ENCODE measurements at places on chromosomes 2 and 18.

DNA sequence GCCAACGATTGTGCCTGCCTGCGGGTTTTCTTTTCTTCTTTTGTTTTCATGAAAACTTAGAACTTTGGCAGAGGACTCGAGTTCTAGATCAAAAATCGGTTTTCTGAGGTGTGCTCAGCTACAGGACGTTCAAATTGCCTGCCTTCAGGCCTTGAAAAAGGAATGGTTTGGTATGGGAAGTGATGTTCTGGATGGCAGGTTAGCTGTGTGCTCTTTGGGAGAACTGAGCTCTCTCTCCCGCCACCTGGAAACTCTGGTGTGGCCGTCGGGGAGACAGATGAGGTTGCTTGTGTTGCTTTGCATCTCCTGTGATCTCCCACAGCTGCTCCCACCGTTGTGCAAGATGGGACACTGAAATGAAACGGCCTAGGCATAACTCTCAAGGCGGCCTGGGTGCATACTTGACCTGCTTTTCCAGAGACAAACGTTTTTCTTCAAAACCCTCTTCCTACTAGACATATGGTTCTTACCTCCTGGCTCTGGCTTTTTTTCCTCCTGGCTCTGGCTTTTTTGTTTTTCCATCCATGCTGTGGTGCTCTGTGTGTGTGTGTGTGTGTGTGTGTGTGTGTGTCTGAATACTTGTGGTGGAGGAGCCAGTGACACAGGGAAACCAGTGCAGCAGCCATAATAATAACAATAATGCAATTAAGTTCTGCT is 2.0 kb downstream of the FMNL2 start:
- no peak for DNase-seq

GRCh38 chr2:105631011-105631410 is 113.7 kb upstream of the NCK2 start:
- no peak for DNase-seq

GRCh38 chr2:56184500-56185011 is 766 bp downstream of the CCDC85A start:
- no peak for DNase-seq

GRCh38 chr2:8412586-8412985 is 269.3 kb upstream of the ID2 start:
- DNase-seq = no peak

DNA sequence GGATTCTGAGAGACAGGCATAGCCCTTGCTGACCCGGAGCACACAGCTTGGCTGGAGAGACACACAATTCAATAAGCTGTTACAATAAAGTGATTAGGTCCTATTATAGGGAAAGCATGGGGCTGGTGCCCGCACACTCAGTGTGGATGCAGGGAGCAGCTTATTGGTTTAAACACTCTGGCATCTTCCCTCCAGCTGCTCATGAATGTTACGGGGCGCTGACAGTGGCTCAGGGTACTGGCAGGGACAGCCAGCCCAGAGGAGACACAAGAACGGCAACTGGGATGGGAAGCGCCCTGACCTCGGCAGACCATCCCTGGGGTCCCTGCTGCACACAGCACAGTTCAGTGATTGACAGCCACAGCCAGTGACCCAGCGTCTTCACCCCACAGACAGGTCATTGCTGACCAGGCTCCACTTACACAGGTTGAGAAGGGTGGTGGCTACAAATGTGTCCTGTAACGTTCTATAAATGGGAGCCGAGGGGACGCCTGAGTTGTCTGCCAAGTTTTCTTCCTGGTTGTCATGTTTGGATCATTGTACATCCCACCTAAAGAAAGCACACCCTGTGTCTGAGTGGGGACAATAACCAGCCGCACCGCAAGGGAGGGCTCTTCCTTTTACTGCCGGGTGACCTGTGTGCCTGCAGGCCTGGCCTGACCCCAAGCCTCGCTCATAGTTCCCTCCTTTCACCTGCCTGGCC is 60.3 kb downstream of the SH3BP4 start:
- DNase-seq = no peak

DNA sequence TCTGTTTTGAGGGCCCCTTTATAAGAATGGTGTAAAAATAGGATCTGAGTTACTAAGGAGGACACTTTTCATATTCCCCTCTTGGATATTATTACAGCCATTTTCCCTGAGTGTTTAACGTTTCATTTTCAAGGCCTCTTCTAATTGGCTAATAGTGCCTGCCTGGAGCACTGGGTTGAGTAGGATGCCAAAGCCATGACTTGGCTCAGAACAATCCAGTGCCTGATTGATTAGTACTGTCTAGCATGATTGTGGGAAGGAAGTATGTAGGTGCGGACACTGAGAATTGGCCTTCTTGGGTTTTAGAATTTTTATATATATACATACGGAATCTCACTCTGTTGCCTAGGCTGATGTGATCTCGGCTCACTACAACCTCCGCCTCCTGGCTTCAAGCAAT is 66.1 kb downstream of the NAB1 start:
- no peak for DNase-seq

- no peak for DNase-seq
These were observed 41.2 kb downstream of the SAP130 start for GRCh38 chr2:127986548-127987079.

GRCh38 chr2:158025255-158025996 is 76.2 kb upstream of the UPP2 start:
- DNase-seq = no peak

- no peak for DNase-seq
These were observed 70.0 kb downstream of the HS1BP3 start for GRCh38 chr2:20580690-20581437.

DNA sequence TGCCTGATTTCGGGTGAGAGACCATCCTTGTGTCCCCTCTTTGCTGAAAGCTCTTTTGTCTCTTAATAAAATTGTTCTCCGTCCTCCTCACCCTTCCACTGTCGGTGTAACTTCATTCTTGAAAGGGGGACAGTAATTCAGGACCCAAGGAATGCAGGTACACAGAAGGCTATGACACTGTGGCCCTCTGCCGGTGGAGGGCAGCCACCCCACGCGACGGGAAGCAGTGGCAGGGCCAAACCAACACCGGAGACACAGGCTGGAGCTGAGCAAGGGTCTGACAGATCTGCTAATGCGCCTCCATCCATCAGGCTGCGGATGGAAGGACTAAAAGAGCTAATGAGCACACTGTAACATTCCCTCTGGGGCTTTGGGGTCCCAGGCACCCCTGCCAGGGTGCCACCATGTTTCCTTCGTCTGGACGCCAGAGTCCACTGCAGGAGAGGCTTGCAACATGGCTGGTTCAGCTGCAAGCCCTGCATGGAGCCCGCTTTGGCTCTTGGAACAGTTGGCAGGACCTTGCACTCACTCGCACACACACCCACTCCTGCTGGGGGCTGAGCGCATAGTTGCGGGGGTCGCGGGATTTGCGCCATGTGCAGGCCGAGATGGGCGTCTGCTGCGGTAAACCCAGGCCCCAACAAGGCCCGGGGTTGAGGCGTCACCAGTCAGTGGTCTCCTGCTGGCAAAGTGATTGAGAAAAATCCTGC is 544.1 kb upstream of the CDH7 start:
- DNase-seq = no peak

GRCh38 chr18:801137-801536 is 10.9 kb downstream of the YES1 start:
- DNase-seq = no peak

DNA sequence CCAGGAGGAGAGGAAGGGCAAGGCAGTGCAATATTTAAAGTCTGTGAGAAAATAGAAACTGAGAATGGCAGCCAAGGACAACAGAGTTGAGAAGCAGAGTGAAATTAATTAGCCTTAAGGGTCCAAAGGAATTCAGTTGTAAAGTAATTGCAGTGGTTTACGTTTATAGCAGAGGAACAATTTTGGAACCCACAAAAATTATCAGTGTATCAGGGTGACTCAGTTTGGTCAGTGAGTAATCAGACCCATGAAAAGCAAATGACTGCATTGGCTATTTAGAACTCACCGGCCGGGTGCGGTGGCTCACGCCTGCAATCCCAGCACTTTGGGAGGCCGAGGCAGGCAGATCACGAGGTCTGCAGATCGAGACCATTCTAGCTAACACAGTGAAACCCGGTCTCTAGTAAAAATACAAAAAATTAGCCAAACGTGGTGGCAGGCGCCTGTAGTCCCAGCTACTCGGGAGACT is 245.8 kb upstream of the SLC39A10 start:
- no peak for DNase-seq

DNA sequence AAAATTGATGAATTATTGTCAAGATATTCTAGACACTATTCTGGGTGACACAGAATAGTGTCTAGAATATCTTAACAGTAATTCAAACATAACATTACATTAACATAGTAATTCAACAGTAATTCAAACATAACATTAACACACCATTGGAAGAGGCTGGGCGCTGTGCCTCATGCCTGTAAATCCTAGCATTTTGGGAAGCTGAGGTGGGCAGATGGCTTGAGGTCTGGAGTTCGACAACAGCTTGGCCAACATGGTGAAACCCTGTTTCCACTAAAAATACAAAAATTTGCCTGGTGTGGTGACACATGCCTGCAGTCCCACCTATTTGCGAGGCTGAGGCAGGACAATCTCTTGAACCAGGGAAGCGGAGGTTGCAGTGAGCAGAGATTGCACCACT is 195.8 kb downstream of the ZRANB3 start:
- DNase-seq = no peak

DNA sequence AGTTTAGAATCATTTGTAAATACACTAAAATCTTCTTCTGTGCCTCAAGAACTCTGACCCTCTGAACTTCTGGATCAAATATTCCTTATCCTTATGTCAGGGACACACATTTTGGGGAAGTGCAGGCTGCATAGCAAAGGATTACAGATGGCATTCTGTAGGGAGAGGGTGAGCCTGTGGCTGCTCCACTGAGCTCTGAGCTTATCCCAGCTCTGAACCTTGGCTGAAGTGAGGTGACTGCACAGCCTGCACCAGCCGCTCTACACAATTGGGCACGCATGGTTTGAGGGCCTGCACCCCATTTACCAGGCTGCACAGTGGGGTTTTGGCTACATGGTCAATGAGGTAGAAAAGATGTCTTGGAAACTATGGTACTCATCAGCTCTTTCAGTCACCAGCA is 251.6 kb downstream of the GALR1 start:
- no peak for DNase-seq

DNA sequence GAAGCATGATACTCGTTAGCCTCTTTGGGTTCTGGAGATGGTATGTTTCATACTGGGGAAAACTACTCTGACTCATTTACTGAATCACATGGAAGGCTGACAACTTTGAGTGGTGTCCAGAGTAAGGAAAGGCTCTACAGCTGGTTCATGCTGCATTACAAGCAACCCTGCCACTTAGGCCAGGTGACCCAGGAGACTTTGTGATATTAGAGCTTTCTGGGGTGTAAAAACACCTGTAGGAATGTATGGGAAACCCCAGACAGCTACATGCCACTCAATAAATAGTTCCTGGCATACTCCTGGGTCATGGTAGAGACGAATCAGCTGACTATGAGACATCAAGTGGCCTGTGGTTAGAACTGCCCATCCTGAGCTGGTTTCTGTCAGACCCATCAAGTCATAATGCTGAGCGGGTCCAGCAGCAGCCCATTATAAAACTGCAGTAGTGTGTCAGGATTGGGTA is 21.3 kb upstream of the TCF7L1 start:
- DNase-seq = no peak

DNA sequence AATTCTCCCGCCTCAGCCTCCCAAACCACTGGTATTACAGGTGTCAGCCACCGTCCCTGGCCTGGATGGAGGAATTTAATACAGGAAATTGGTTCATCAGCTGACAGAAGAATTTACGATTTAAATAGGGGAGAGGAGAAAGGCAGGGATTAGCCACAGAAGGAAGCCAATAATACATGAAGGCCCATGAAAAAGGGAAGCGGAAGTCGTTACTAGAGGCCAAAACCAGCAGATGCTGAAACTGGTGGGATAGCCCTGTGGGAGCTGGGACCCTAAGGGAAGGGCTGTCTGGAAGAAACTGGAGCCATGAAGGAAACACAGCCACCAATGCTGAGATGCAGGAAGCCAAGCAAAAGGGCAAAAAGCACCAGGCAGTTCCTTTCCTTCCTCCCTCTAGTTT is 163.7 kb upstream of the RMP24 start:
- no peak for DNase-seq

DNA sequence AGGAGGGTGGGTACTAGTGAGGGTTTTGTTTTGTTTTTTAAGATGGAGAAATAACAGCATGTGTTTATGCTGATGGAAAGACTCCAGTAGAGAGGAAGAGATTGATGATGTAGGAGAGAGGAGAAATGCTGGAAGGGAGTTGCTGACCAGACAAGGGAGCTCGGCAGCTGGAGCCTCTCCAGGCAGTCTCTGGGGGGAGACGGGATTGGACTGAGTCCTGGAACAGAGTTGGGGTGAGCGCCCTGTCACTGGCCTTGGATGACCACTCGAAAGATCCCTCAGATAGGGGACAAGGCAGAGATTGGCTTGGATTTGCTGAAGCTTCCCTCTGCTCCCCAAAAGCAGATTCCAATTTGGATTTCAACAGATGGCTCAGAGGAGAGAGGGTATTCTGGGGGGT is 197.7 kb downstream of the NAPG start:
- DNase-seq = no peak

GRCh38 chr2:239259603-239260298 is 141.1 kb downstream of the HDAC4 start:
- DNase-seq = no peak

DNA sequence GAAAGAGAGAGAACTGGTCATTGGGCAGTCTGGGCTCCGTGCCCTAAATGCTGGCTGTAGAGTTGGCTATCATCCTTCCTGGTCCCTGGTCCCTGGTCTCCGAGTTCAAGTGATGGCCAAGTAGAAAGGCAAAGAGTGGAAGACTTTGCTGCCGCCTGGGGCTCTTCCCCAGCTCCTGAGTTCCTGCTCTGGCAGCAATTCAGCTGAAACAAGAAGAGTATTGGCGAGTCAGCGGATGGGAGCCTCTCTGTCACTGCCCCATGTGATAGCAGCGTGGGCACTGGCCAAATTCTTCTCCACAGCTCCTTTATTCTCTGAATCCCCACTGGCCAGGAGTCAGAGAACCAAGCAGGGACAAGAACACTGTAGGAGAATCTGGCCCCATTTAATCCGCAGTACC is 351.0 kb upstream of the POU3F3 start:
- no peak for DNase-seq

GRCh38 chr18:58364876-58365528 is 263.9 kb downstream of the ALPK2 start:
- no peak for DNase-seq

- no peak for DNase-seq
These were observed 34.7 kb upstream of the LPIN1 start for GRCh38 chr2:11711751-11712150.

DNA sequence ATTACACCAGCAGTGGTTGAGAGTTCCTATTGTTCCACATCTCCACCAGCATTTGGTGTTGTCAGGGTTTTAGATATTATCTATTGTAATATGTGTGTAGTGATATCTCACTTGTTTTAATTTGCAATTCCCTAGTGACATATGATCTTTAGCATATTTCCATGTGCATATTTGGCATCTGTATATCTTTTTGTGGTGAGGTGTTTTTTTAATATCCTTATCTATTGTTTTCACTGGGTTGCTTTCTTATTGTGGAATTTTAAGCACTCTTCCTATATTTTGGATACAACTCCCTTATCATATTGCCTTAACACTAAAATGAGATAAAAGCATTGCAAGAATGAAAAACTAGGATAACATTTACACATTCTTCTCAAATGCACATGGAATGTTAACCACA is 453.9 kb upstream of the FSIP2 start:
- no peak for DNase-seq

Data from omental fat pad (tissue), 4 donors.